BJ (cell line): ENCODE measurements at places on chromosomes 1 and 21.

- DNase-seq = no peak
These were observed 58.3 kb downstream of the ERI3 start for GRCh38 chr1:44296806-44297205.

GRCh38 chr1:43660355-43660754, 10.4 kb downstream of the KDM4A start:
- DNase-seq = no peak

GRCh38 chr21:42669041-42669440, 15.6 kb downstream of the PDE9A start:
- no peak for DNase-seq

- no peak for DNase-seq
These were observed 181.4 kb upstream of the KIAA0040 start for GRCh38 chr1:175373786-175374623.

- DNase-seq = no peak
These were observed 159.9 kb upstream of the AJAP1 start for GRCh38 chr1:4494558-4494957.

- no peak for DNase-seq
These were observed 13.1 kb upstream of the HMGN2 start for GRCh38 chr1:26459148-26459547.

DNA sequence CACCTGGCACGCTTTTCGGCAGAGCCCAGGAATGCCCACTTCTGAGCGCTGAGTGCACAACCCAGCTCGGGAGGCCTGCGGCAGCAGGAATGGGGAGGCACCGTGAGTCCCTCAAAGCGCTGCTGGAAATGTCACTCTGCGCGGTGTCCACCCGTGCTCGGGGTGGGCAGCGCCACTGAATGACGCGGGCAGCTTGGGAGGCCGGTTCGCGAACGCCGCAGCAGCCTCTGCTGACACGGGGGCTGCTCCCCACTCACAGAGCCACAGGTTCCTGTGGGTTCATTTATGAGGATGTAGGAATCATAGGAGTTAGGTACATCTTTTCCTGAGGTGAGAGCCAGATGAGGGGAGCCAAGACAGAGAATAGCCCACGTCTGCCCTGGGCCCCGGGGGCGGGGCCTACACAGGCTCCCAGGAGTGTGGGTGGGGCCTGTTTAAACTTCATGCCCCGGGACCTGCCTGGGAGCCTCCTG, 146.7 kb upstream of the COL6A1 start:
- DNase-seq = no peak

- no peak for DNase-seq
These were observed 3.6 kb downstream of the NIBAN1 start for GRCh38 chr1:184970691-184971161.

DNA sequence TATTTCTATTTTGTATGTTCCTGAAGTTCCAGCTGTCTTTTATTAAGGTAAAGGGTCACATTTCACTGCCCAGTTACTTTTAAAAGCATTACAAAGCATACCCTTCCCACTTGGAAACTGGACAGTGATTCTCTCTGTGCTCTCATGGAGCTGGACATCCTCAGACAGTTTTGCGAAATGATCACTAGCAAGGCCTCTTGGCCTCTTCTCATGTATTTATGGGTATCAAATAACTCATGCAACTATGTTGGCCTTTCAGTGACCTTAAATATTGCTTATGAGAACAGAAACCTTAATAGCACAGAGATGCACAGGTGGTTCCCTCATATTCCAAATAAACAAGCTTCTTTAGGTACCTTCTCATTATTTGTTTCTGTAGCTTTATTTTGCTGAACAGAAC, 7.9 kb upstream of the AMPD1 start:
- no peak for DNase-seq

DNA sequence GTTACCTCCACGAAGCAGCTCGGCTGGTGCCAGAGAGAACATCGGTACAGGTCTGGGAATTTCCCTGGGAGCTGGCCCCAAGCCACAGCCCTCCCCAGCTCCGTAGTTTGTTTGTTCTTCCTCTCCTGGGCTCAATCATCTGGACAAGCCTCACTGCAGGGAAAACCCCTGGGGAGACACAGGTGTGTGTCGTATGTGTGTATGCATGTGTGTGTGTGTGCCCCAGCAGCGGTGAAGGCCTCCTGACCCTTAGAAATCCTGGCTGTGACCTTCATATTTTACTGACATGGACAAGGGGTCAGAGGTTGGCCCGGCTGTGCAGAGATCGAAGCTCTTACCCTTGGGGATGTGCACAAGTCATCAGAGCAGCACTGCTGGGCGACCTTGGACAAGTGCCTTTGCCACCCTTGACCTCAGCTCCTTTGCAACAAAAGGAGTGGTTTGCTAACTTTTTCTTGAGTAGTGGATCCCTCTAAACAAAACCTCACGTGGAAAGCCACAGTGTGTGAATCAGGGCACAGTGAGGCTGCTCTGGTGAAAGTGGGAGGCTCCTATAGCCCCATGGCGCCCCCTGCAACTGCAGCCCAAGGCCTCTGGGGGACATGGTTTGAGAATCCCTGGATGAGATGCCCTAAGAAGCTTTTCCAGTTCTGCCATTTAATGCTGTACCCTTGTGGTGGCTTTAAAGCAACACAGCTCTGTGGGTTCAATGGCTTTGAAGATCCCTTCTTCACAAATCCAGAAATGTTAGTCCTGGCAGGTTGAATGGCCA, 12.3 kb upstream of the IL22RA1 start:
- DNase-seq = no peak

- no peak for DNase-seq
These were observed 22.0 kb downstream of the LDLRAD2 start for GRCh38 chr1:21834094-21834493.

DNA sequence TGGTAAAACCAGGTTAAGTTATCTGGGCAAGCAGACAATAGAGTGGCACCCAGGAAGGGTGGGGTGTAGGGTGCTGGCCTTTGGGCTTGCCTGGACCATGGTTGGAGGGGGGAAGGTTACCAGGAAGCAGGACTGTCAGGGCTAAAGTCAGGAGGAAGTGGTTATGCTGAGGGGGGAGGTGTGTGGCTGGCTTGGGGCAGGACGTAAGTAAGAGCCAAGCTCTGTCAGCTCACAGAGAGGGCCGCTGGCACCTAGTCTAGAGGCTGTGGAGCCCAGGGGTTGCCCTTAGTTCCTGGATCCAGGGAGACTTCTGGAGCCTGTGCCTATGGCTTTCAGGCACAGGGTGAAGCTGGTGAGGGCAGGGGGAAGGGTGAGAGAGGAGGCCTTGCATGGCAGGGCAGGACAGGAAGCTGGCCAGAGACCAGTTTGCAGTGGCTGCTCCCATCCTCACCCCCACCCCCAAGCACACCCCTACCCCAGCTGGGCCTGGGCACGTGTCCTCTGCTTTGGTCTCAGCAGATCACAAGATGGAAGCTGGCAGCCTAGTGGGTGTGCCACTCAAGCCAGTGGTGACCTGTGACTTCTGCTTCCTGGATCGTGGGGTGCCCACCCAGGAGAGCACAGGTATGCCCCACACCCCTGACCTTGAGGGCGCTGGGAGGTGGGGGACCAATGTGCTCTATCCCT, 20.5 kb upstream of the SMYD3 start:
- no peak for DNase-seq

GRCh38 chr21:42219606-42220137, 732 bp downstream of the ABCG1 start:
- no peak for DNase-seq

DNA sequence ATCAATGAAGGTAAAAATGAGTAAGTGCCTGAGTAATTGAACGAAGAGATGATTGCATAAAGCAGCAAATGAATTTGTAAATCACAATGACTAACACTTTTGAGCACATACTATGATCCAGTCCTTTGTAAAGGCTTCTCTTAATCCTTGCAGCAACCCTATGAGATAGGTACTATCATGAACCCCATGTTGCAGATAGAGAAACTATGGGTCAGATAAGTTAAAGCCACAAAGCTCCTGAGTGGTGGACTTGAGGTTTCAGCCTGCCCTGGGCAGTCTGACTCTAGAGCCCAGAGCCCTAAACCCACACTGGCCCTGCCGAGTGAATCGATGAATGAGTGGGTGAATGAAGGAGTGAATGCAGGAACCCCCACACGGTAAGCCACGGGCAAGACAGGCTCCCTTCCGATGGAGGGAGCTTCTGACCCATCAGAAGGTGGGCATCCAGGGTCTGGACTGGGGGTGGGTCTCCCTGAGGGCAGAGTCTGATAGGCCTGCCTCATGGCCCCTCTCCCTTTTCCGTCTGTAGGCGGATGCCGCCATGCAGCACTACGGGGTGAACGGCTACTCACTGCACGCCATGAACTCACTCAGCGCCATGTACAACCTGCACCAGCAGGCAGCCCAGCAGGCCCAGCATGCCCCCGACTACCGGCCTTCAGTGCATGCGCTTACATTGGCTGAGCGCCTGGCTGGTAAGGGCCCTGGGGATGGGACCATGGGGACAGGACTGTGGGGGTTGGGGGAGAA, 17.0 kb downstream of the DMBX1 start:
- no peak for DNase-seq

DNA sequence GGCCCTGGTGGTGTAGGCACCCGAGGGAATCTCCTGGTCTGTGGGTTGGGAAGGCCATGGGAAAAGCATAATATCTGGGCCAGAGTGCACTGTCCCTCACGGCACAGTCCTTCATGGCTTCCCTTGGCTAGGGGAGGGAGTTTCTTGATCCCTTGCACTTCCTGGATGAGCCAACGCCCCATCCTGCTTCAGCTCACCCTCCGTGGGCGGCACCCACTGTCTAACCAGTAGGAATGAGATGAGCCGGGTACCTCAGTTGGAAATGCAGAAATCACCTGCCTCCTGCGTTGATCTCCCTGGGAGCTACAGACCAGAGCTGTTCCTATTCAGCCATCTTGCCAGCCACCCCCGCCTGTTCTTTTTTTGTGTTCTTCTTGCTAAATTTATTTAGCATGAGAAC, 134.4 kb downstream of the LEPR start:
- DNase-seq = no peak

GRCh38 chr1:200980452-200980772, 43.1 kb downstream of the KIF21B start:
- no peak for DNase-seq

- no peak for DNase-seq
These were observed 85.2 kb downstream of the BEND5 start for GRCh38 chr1:48691429-48692001.

DNA sequence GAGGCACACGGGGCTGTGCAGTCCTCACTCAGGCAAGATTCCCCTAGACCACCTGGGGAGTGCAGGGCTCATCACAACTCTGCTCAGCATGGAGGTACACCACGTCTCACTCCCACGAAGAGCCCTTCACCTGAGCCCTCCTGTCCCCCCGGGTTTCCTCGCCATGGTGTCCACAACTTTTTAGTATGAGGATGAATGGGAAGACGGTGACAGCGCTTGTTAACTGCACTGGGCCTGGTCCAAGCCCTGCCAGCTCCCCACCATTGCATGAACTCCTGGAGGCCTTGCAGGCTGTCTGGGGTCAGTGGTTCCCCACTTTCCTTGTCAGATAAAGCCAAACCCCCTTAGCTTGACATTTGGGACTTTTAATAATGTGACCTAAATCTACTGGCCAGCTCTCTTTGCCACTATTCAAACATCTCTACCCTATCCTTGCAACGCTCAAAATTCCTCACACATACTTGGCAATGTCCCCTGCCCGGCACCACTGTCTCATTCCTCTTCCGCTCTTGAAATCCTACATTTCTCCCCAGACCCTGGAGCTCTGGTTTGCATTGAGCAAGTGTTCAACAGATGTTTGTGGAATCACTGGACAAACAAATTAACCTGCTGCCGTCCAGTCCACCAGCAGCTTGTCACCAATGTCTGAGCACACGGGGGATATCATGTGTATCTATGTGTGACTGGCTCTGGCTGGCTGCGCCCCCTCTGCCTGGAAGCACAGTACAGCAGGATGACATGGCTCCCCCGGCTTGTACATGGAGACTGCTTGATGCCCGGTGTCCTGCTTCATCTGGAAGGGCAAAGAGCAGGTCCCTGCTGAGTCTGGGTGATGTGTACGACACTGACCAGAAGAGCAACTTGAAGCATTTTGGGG, 11.2 kb downstream of the TMEM9 start:
- DNase-seq = no peak

GRCh38 chr1:101460739-101461138, 223.9 kb downstream of the S1PR1 start:
- no peak for DNase-seq

DNA sequence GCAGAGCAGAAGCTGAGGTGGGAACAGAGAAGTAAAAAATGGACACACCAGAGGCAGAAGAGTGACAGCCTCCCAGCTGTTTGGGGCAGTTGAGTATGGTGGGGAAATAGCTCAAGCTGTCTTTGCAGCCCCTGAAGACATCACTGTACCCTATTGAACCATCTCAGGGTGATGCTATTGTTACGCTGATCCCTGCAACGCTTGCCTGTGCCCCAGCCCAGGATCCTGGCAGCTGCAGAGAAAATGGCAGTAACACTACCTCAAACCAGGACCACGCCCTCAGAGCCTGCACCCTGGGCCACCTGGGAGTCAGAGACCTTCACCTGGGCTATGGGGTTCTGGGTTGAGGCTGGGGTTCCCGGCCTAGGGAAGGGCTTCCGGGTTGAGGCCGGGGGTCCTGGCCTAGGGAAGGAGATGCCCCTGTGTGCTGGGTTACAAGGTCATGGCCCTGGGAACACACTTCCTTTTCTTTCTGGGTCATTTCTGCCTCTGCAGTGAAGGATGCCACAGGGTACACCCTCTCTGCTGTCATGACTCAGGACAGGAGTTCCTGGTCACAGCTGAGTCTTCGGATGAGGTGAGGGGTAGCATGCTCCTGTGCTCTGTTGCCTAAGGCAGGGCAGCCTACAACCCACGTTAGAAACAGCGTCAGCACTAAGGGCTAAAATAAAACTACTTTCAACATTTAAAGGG, 11.6 kb downstream of the BSND start:
- no peak for DNase-seq

- no peak for DNase-seq
These were observed 563 bp upstream of the NFIA start for GRCh38 chr1:61081686-61082310.

GRCh38 chr1:8384088-8384487, 66.2 kb downstream of the SLC45A1 start:
- no peak for DNase-seq

- no peak for DNase-seq
These were observed 306.2 kb downstream of the PTPRU start for GRCh38 chr1:29542548-29542947.

- no peak for DNase-seq
These were observed 14.8 kb upstream of the TMEM240 start for GRCh38 chr1:1554926-1555915.

GRCh38 chr21:35510957-35511695, 462.0 kb upstream of the RUNX1 start:
- DNase-seq = no peak

GRCh38 chr21:30710499-30710898, 8.1 kb downstream of the KRTAP21-3 start:
- DNase-seq = no peak
